ENCODE measurements at places on chromosomes 1 and 21.

DNA sequence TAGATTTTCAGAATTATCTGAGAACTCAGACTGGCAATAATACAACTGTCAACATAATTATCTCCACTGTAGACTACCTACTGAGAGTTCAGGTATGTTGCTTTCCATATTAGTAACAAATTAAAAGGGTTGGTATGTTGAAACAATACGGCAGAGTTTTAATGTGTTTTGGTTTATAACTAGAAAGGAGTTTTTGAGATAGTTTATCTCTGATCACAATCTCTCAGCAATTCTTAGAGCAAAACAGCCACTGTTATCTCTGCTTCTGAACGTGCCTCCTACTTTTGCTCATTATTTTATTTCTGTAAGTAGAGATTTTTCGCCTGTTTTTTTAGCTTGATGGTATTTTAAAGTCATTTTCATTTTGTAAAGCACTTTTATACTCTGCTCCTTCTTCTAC is 118.7 kb downstream of the ZP4 start:
- DNase-seq, result no peak

- no peak for DNase-seq
Observed at GRCh38 chr1:172148707-172149106, 271.8 kb upstream of the C1orf105 start.

DNA sequence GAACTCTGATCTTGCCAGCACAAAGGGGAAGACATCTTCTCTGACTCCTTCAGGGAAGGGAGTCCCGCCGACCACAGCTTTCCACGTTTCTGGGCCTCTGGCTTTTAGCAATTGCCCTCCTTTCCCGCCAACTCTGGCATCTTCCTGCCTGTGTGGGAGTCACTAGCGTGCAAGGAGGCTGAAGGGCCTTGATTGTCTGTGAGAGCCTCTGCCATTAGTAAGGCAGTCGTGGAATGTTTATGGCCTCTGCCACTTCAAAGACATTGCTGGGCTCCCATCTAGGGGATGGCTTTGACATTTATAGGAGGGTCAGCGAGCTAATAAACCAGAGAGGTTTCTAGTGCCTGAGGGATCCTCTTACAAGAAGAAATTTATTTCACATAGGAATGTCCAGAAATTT is 14.3 kb upstream of the PROK1 start:
- DNase-seq, result no peak

DNA sequence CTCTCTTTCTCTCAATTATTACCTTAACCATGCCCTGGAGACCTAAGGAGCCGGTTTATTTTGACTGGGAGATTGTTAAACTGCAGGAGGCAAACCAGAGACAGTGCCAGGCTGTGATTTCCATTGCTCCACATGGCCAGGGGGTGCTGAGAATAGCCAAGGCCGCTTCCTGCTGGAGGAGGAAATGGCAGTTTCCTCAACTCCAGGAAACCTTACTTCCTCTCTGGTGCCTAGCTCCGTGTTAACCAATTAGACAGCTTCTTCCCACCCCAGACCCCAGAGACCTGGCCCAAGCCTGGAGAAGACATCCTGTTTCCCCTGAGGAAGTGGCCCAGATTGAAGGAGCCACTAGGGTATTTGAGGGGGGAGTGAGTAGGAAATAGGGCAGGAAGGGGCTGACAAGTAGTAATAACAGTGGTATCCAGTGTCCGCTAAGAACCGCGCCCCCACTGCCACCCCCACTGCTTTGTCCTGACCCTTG is 161.2 kb downstream of the PLPP3 start:
- no peak for DNase-seq

DNA sequence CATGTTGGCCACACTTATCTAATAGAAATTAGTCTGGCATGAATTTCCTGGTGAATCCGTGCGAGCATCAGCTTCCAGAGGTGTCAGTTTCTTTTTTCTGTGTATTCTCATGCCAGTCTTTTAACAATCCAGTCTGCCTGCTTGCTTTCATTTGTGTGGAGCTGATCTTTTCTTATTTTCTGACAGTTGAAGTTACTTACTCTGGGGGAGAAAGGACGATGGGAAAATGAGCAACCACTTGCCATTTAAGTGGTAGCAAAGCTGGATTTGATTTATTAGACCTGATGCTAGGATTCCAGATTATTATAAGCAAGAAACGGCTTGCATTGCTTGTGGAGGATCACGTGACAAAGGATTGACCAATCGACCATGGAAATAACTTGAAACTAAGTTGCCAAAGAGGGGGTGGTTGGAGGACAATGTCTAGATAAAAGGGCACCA is 24.3 kb upstream of the APP start:
- no peak for DNase-seq

GRCh38 chr1:101153692-101154091 is 83.1 kb upstream of the S1PR1 start:
- DNase-seq, result no peak

DNA sequence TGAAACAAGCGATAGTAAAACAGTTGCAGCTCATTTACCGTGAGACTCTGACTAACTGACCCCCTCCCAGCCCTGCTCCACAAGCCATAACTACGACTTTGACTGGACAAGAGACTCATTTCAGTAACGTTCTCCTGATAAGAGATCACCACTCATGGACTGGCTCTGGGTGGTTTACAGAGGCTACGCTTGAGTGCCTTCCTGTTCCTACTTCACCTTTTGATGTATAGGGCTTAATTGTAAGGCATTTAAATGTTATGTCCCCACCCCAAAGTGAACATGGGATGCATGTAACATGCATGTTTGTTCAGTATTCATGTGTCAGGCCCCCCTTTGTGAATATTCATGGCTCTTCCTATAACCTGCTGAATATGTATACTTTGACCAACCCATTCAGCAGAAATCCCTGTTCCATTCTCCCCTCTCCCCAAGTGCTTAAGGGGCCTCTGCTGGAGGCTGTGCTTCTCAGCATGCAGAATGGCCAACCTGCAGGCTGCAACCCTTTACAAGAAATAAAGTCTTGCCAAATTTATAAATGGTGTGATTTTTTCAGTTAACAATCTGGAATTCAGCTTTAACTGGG is 50.7 kb upstream of the SPOCD1 start:
- no peak for DNase-seq

DNA sequence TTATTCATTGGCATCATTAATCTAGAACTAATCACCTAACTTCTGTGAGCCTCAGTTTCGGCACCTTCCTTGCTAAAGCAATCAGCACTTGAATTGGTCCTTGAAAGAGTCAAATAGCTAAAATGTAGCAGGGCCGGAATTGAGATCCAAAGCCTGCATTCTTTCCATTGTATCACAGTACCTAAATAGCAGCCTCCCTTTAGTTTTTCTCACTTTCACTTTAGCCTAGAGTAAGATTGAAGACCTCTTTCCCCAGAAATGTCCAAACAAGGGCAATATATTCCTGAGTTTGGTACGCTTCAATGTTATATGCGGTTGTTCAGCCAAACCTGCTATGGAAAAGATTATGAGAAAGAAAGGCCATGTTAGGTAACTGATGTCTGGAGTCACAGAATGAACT is 121.9 kb upstream of the BMP8A start:
- no peak for DNase-seq

DNA sequence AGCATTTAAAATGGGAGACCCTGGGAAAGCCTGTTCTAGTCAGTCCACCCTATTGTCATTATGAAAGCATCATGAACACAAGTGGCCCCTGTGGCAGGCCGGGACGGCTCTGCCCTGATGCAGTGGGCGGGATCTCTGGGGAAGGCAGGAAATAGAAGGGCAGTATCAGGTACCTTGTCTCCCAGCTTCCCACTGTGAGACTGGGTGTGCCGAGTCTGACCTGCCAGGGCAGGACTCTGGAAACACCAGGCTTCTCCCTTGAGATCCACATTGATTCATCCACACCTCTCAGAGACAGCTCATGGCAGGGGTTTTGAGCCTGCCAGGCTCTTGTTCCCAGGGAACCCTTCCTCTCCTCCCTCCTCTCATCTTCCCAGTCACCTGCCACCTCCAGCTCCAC is 24.5 kb upstream of the GNPAT start:
- no peak for DNase-seq

- no peak for DNase-seq
Observed at GRCh38 chr1:57088653-57089052, 122.8 kb upstream of the C8B start.

DNA sequence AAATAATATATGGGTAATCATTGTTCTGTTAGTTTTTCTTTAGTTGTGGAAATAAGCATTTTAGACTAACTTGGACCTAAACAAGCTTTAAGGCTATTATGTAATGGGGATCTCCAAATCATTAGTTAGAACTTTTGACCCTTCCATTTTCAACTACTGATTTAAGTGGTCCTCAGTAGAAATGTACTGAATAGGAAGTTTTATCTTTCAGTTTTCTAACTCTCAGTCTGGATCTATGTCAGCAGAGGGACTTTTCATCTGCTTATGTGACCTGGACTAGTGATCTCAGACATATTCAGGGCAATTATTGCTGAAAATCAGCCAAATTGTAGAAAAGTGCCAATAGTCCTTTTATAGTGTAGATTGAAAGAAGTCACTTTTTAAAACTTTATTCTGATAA is 56.0 kb downstream of the SASS6 start:
- no peak for DNase-seq

GRCh38 chr1:94876362-94876761 is 50.5 kb downstream of the CNN3 start:
- peak; percentile 68 for DNase-seq

GRCh38 chr1:25050165-25050564 is 120.1 kb upstream of the RUNX3 start:
- no peak for DNase-seq
